Stimulated activated CD8-positive, alpha-beta memory T cell treated with anti-CD3 and anti-CD28 coated beads, Interleukin-12 subunit alpha, Interleukin-12 subunit beta, amount 100 ng/mL, for 4 hours (primary cell): ENCODE measurements at places on chromosomes 12 and 14.
A peak's percentile ranks its signal among the peaks of the same experiment; 100 is the strongest.

DNA sequence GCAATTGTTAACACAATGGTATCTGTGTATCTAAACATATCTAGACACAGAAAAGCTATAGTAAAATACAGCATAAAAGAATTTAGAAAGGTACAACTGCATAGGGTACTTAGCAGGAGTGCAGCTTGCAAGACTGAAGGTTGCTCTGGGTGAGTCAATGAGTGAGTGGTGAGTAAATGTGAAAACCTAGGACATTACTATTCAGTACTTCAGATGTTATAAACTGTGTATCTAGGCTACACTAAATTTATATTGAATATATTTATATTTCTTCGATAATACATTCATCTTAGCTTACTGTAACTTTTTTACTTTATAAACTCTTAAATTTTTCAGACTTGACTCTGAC lies 409.0 kb upstream of the DCN start:
- DNase-seq: no peak

DNA sequence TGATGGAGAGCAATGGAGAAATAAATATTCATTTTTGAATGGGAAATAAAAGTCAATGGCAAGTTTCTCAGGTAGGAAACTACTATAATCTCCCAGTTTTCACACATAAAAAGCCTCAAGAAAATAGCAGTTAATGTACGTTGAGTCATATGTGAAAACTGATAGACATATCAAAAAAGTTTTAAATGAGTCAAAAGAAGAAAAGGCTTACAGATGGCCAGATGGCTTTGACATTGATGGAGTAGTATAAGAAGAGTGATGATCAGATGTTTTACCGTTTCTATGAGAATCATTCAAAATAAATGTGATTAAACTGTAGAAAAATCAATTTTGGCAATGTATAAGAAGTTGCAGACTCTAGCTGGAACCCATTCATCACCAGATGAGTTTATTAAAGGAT lies 97.8 kb downstream of the LLPH start:
- DNase-seq: no peak

DNA sequence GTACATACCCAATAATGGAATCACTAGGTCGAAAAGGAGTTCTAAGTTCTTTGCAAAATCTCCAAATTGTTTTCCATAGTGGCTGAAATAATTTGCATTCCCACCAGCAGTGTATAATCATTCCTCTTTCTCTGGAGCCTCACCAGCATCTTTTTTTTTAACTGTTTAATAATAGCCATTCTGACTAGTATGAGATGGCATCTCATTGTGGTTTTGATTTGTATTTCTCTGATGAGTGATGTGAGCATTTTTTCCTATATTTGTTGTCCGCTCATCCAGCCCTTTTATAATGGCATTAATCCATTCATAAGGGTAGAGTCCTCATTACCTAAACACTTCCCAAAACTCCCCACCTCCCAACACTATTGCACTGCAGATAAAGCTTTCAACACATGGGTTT lies 278.3 kb downstream of the SEC23A start:
- DNase-seq: no peak

DNA sequence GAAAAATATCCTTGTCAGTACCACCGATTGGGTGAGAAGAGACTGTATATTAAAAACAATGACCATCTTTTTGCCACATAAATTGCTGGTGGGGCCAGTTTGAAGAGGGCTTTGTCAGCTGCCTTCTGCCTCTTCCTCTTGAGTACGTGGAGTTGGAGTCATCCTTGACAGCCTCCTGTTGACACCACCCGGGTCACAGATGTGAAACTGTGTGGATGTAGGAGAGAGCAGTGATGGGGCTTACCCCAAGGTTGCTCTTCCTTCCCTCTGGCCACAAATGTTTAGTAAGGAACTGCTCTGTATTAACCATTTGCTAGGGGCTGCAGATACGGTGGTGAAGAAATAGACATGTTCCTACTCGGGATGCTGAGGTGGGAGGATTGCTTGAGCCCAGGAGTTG lies 12.2 kb downstream of the PTPN11 start:
- DNase-seq: no peak

GRCh38 chr12:4331221-4331620 lies 10.2 kb downstream of the TIGAR start:
- DNase-seq: no peak

DNA sequence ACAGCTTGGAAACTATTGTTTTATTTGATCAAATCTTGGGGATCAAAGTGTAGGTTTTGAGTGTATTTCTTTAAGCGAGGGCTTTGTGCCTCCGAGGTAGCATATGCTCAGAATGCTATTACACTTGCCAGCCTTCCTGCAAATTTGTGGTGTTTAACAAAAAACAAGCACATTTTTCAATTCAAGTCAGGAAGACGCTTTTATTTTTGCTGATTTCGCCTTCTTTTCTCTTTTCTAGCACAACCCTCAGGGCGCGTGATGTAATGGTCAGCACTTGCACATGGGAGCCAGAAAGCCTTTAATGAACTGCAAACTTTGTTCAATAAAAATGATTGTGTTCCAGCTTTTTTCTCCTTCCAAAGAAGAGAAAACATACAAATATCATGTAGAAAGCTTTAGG lies 466.5 kb downstream of the PRKD1 start:
- DNase-seq: no peak

GRCh38 chr12:87513536-87514280 lies 515.5 kb downstream of the C12orf50 start:
- DNase-seq: no peak

- no peak for DNase-seq
These were observed 25.0 kb downstream of the CREBL2 start for GRCh38 chr12:12636641-12637040.

- no peak for DNase-seq
These were observed 25.0 kb downstream of the DACT1 start for GRCh38 chr14:58662759-58663158.

GRCh38 chr12:57479376-57480115 lies at the start of gene ARHGAP9:
Gene ARHGAP9, minus strand, starts transcription at chr12:57479866. Its CDS starts 460 bp downstream, at chr12:57479406.
- no peak for DNase-seq

DNA sequence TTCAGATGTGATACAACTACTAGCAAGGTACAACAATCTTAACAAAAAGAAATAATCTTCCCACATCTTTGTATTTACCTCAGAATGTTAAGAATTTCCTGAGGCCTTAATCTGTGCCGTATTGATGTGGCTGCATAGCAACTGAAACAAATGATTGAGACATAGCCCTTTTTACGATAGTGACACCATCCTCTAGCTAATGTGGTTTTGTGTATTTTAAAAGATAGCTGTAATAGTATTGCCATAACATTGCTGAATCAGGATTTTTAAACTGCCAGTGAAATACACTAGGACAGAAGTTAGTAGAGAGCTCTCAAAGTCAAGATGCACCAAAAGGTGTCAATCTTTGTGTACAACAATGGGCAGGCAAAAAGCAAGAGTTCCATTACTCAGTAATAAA lies 11.9 kb downstream of the NPAS3 start:
- DNase-seq: no peak

- no peak for DNase-seq
These were observed 18.9 kb downstream of the PITPNM2 start for GRCh38 chr12:123131879-123132402.

- no peak for DNase-seq
These were observed 109.8 kb upstream of the BCAT1 start for GRCh38 chr12:25058658-25059058.

GRCh38 chr12:52415870-52416750 lies 10.0 kb upstream of the KRT82 start:
- no peak for DNase-seq

DNA sequence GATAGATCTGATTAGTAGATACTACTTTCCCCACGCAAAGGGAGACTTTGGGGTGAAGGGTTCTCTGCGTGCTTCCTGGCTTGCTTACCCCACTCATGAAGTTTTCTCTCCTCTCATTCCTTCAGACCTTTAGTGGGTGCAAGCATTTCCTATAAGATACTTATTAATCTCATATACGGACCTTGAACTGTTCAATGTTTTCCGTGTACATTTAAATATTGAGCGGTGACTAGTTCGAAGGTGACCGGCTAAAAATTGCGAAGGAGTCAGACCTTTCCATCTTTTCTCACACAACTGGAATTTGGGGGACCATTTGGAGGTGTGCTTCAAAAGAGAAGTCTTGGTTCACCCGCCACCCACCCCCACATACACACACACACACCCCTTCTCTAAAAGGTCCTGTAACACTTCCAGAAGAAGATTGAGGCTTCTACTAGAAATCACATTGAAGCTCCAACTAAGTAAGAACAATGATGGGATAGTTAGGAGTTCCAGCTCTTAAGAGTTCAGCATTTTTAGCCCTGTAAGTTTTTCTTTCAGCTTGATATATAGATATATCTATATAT lies 6.1 kb upstream of the FOXG1 start:
- DNase-seq: no peak

- DNase-seq: no peak
These were observed 21.3 kb upstream of the BCDIN3D start for GRCh38 chr12:49863946-49864797.

- no peak for DNase-seq
These were observed 505 bp downstream of the KCNC2 start for GRCh38 chr12:75208856-75209811.

DNA sequence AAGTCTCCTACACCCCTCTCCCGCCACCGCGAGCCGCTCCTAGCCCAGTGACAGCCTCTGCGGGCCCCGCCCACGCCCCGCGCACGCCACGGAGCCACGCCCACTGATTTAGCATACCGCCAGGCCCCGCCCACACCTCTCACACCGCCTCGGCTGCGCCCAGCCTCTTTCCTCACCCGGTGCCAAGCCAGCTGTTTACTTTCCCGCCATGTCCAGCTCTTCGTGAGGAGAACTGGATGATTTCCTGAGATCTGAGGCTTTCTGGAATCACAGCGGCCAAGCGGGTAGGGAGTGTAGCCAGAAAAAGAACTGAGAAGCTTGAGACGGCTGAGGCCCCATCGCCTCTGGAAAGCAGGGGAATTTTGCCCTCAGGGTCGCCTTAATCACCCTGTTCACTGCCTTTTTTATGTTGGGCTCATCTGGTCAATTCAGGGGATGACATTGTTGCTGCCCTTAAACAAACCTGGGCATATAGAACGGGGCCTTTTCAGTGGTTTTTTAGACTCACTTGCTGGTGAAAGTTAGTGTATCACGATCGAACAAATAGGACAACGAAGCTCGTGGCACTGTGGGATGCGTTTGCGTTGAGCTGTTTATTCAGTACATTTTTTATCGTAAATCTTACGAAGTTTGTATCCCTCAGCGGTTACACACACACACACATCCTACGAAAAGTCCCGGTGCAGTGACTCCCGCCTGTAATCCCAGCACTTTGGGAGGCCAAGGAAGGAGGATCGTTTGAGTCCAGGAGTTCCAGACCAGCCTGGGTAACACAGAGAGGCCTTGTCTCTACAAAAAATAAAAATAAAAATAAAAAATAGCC lies at the start of gene RNF212B:
TSS of gene RNF212B (plus strand) at position 165 of the 823 bp plus-strand sequence. CDS start 2,410 bp downstream, outside the sequence.
- DNase-seq: peak; percentile 58

DNA sequence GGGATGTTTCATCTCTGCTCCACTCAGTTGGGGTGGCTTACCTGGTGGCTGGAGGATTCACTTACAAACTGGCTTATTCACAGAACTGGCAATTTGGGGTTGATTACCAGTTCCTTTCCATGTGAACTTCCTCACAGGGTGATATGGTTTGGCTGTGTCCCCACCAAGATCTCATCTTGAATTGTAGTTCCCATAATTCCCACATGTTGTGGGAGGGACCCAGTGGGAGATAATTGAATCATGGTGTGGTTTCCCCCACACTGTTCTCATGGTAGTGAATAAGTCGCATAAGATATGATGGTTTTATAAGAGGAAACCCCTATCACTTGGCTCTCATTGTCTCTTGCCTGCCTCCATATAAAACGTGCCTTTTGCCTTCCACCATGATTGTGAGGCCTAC lies 26.9 kb upstream of the IGF1 start:
- DNase-seq: no peak

DNA sequence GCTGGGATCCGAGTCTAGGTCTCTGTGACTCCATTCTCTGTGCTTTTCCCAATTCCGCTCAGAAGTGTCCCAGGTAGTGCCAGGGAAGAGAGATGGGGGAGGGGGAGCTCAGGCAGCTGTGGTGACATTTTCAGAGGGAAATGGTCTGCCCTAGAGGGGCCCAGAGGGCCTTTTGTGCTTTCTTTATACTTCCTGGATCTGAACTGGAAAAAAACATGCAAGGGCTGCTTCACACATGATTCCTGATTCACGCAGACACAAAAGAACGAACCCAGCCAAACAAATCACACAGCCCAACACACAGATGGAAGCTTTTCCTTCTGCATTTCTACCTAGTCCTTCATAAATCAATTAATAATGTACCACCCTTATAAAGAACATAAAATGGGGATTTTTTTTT lies 26.5 kb downstream of the GPR68 start:
- no peak for DNase-seq

DNA sequence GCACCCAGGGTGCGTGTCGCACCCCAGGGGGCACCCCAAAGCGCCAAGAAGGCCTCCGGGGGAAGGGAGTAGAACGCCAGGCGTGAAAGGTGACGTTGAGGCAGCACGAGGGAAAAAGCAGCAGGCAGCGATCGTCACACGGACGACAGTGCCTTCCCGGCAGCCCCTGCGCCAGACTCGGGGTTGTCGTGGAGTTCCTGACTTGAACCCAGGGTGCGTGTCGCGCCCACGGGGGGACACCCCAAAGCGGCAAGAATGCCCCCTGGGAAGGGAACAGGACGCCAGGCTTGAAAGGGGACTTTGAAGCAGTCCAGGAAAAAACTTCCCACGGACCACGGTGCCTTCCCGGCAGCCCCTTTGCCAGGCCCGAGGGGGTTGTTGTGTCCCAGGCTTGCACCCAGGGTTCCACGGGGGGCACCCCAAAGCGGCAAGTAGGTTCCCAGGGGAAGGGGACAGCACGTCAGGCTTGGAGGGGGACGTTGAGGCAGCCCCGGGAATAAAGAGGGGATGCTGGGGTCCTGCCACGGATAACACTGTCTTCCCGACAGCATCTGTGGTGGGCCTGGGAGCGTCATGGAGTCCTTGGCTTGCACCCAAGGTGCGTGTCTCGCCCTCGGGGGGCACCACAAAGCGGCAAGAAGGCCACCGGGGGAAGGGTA lies 159.2 kb upstream of the ALG10B start:
- no peak for DNase-seq

DNA sequence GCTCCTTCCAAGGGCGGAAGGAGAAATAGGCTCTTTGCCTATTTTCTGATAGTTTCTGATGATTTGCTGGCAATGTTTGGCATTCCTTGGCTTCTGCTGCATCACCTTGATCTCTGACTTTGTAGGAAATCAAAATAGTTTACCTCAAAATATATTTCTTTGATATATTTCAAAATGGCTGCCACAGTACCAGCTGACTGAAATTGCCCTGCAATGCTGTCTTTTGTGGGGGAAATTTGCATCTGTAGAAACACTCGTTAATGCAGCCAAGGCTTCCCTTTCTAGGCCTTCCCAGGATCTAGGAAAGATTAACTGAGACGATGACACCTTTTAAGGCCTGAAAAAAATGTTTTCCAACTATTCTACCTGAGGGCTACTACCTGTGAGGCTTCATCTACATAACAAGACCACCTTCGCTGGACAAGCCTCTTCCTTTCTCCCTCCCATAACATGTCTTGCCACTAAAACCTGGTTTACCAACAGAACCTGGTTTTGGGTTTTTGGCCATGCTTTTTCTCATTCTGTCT lies 212.8 kb upstream of the SSTR1 start:
- no peak for DNase-seq

DNA sequence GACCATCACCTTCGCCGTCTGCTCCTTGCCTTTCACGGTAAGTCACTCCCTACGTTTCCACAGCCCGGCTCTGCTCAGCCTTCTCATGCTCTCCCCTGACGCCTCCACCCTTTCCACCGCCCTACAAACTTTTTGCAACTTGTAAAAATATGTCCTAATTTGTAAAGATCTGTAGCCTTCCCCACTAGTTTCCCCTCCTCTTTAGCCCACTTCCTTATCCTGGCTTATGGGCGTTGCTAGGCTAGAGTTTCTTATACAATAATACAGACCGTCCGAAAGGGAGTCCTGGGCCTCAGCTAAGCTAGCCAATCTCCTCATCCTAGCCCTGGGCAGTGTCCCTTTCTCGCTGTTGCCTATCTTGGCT lies 1.2 kb downstream of the PTGER2 start:
- no peak for DNase-seq
